Activated CD4-positive, alpha-beta T cell treated with anti-CD3 and anti-CD28 coated beads for 36 hours (primary cell): ENCODE measurements at places on chromosomes 4 and X. TPM values are rescaled to one million over a fixed set of nuclear protein-coding genes. Genes with fewer than 3 reads are reported as not detected.

The ANXA10 gene
- not detected for total RNA-seq

- DNase-seq, result no peak
- peaks cover 3% of the 10 kb centered on the region for H3K4me1 ChIP-seq
- H3K27me3 ChIP-seq, result no peaks in the 10 kb centered on the region
- H3K4me3 ChIP-seq, result no peak overlapping the region
- no peak overlapping the region for H3K27ac ChIP-seq
These were observed 30.7 kb downstream of the MAP7D3 start for GRCh38 chrX:136220540-136220939.

DNA sequence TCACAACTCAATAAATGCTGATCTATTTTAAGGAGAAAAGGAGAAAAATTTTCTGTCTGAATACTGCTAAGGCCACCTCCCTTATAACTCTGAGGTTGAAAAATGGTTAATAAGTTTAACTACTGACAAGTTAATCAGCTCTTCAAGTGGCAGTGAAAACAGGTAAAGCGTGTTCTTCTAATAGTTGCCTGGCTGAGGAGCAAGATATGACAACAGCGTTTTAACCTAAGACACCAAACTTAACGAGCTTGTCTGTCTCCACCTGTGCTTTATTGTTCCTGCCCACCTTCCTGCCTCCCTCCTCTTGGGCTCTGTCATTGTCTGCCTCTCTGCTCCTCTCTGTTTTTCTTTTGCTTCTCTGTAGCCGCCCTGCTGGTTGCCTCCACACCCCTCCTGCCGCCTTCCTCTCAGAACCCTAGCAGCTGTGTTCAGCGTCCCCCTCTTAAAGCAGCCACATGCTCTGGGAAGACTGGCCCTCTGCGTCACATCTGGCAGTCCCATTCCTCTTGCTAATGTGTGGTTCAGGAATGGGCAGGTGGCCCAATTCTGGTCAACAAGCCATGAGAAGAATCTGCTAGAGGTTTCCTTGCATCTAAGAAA lies 4.3 kb upstream of the TSPAN5 start:
- peak overlapping the region; percentile 63 for H3K4me3 ChIP-seq
- DNase-seq, result peak; percentile 60
- H3K4me1 ChIP-seq, result peaks cover 57% of the 10 kb centered on the region
- peak overlapping the region; percentile 99 for H3K27ac ChIP-seq

The CT45A10 gene
- not detected for total RNA-seq

DNA sequence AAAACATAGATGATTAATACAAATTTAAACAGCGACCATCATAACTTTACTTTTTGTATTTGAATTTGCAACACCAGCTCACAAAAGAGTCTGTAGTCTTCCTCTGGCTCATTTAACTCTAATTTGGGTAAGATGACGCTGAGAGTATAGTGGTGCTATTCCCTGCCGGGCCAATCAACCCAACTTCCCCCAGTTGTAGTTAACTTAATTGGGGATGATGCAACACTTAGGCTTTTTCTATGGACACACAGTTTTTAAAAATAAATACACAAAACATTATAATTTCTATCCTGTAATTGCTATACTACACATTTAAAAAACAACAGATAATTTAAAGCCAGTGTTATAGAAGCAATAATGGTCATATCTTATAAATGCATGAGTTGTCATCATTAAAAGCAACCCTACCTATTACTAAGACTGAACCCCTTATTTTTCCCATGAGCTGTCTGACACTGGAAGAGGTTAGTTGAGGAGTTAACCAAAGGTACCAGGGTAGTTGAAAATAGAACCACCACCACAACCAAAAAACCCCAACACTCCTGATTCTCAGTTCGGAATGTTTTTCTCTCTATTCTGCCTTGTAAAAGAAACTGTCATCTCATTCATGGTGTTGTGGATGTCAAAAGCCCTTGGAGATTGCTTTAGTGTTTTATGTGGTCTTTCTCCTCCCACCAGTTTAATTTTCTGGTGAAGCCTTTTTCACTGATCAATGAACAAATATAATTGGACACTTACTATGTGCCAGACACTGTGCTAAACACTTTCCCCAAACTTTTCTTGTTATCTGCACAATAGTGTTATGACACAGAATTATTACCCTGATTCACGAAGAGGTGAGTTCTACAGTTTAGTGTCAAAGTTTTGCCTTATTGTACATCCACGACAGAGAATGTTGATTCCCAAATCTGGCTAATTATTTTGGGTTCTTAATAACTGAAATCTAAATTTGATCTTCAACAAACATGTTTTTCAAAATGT lies 61.5 kb upstream of the RAPGEF2 start:
- no peaks in the 10 kb centered on the region for H3K36me3 ChIP-seq
- peaks cover 28% of the 10 kb centered on the region for H3K27me3 ChIP-seq
- H3K4me1 ChIP-seq, result no peaks in the 10 kb centered on the region
- no peak for DNase-seq

DNA sequence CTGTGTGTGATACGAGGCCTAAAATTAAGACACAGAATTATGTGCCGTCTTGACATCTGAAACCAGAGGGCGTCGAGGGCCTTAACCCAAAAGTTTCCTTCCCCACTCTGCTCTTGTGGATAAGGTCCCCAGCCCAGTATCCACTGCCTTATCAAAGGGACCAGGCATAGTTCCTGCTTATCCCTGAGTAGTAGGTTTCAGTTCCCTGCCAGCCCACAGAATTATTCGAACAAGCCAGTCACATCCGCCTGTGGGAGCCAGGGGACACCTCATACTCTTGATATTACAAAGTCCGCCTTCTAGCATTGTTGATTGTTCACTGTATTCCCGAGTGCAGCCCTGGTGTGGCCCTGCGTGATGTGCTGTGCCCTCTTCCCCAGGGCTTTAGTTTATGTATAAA lies 5.4 kb upstream of the MMRN1 start:
- H3K27ac ChIP-seq, result no peak overlapping the region
- H3K4me1 ChIP-seq, result peaks cover 2% of the 10 kb centered on the region

The AMOT gene
- 1.5 TPM for total RNA-seq

GRCh38 chrX:2484256-2484655 lies 16.5 kb downstream of the DHRSX start:
- H3K27ac ChIP-seq, result no peak overlapping the region
- H3K4me1 ChIP-seq, result no peaks in the 10 kb centered on the region
- no peaks in the 10 kb centered on the region for H3K27me3 ChIP-seq

The MAOA gene
- 2.2 TPM for total RNA-seq

DNA sequence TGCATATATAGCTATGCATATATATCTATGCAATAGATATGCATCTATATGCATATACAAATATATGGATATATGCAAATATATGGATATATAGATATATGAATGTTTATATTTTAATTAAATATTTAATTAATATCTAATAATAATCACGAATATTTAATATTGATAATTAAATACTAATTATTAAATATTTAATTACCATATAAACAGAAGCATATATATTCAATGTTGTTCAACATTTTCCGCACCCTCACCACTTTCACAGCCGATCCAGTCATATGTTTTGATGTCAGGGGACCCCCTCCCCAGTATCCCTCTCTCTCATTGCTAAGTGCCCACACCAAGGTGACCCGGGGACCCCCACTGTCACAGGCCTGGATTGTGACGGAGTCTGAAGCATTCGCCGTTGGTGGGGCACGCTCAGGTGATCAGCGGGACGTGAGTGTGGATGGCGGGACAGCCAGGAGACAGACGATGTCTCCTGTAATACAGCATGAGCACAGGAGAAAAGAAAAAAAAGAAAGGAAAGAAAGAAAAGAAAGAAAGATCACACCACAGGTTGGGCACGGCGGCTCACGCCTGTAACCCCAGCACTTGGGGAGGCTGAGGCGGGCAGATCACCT lies 199.7 kb downstream of the CRLF2 start:
- H3K36me3 ChIP-seq, result no peaks in the 10 kb centered on the region
- H3K27me3 ChIP-seq, result peaks cover 2% of the 10 kb centered on the region
- DNase-seq, result peak; percentile 6
- peak overlapping the region; percentile 6 for H3K4me3 ChIP-seq
- no peak overlapping the region for H3K27ac ChIP-seq

The KLB gene
- total RNA-seq, result not detected

The PNMA5 gene
- 0.05 TPM for total RNA-seq

The DAPP1 gene
- 25.9 TPM for total RNA-seq

GRCh38 chr4:47968847-47969246 lies 47.6 kb downstream of the CNGA1 start:
- H3K27ac ChIP-seq, result no peak overlapping the region
- peaks cover 2% of the 10 kb centered on the region for H3K27me3 ChIP-seq
- no peak overlapping the region for H3K4me3 ChIP-seq
- H3K4me1 ChIP-seq, result no peaks in the 10 kb centered on the region
- no peak for DNase-seq

- DNase-seq, result no peak
- H3K4me3 ChIP-seq, result no peak overlapping the region
- no peak overlapping the region for H3K27ac ChIP-seq
- H3K4me1 ChIP-seq, result no peaks in the 10 kb centered on the region
- no peaks in the 10 kb centered on the region for H3K27me3 ChIP-seq
These were observed 61.5 kb downstream of the GEMIN8 start for GRCh38 chrX:13968198-13968597.

- H3K4me3 ChIP-seq, result no peak overlapping the region
- no peaks in the 10 kb centered on the region for H3K36me3 ChIP-seq
- no peak overlapping the region for H3K27ac ChIP-seq
- DNase-seq, result no peak
These were observed 21.3 kb downstream of the ZNF330 start for GRCh38 chr4:141241986-141242385.

DNA sequence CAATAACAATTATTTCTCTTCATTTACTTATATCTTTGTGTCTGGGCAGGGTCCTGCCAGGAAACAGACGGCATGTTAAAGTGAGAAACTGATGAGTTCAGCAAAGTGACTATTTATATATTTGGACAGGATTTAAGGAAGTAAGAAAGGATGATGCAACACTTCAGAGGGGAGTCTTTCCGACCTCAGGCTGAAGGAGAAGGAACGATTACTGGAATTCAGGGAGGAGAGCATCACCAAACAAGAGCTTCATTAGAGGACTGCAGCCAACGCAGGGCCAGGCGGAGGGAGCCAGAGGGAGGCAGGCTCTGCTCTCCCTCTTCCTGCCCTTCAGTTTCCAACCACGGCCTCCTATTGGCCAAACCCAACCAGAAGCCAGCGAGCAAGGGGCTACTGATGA lies 1.5 kb upstream of the TLR7 start:
- no peaks in the 10 kb centered on the region for H3K27me3 ChIP-seq
- DNase-seq, result no peak
- peaks cover 5% of the 10 kb centered on the region for H3K4me1 ChIP-seq
- H3K36me3 ChIP-seq, result peaks cover 2% of the 10 kb centered on the region

DNA sequence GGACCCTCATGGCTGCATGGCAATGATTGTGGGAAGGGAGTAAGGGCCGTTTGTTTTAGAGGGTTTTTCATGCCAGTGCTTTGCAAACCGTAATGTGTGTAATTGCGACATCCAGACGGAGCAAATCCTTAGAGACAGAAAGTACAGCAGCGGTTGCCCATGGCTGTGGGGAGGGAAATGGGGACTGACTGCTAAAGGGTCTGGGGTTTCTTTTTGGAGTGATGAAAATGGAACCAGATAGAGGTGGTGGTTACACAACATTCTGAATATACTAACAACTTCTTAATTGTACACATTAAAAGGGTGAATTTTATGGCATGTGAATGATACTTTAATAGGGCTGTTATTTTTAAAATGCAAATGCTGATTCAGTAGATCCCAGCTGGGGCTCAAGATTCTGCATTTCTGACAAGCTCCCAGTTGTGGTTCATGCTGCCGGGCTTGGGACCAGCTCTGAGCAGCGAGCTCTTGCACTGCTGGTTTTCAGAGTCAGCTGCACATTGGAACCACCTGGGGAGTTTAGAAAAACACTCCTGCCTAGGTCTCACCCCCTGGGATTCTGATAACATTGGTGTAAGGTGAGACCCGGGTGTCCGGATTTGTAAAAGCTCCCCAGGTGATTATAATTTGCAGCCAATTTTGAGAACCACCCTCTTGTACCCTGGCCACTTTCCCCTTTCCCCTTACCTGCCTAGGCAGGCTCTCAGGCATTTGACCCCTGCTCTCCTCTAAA lies 47.7 kb downstream of the PRPS1 start:
- H3K4me3 ChIP-seq, result peak overlapping the region; percentile 86
- peak; percentile 25 for DNase-seq
- no peaks in the 10 kb centered on the region for H3K27me3 ChIP-seq
- peak overlapping the region; percentile 91 for H3K27ac ChIP-seq
- peaks cover 3% of the 10 kb centered on the region for H3K36me3 ChIP-seq
- H3K4me1 ChIP-seq, result peaks cover 64% of the 10 kb centered on the region

The HELT gene
- total RNA-seq, result not detected

The PAGE5 gene
- total RNA-seq, result 0.49 TPM

The GIMD1 gene
- total RNA-seq, result not detected

The LDB2 gene
- 0.14 TPM for total RNA-seq

The CT45A1 gene
- not detected for total RNA-seq
